Regular cardiac myocyte (primary cell): ENCODE measurements at places on chromosomes 7 and 10. TPM values are rescaled to one million over a fixed set of nuclear protein-coding genes. Genes with fewer than 3 reads are reported as not detected.

Gene CALN1
- total RNA-seq, result not detected in 2 replicates

Gene H2BK1
- not detected in 2 replicates for total RNA-seq

Gene FAM13C
- 1.3 and 3.9 TPM in 2 replicates for total RNA-seq

Gene PAX4
- total RNA-seq, result not detected in 2 replicates

Gene ELMO1
- 0.28 and 0.38 TPM in 2 replicates for total RNA-seq

Gene PLPP4
- 15.0 and 20.0 TPM in 2 replicates for total RNA-seq

Gene VSIR
- total RNA-seq, result 17.1 and 26.5 TPM in 2 replicates

Gene FFAR4
- not detected in 2 replicates for total RNA-seq

Gene TCAF2
- 6.5 and 7.1 TPM in 2 replicates for total RNA-seq

Gene AMPH
- 0.28 and 1.2 TPM in 2 replicates for total RNA-seq

Gene POM121
- total RNA-seq, result 4.2 and 4.4 TPM in 2 replicates

Gene ACSL5
- total RNA-seq, result 0.96 and 2.3 TPM in 2 replicates

Gene GJD4
- total RNA-seq, result not detected in 2 replicates

Gene MKX
- total RNA-seq, result not detected in 2 replicates

Gene AUTS2
- total RNA-seq, result 0.96 and 2.5 TPM in 2 replicates

Gene ZNF365
- 3.3 and 6.2 TPM in 2 replicates for total RNA-seq

Gene UNCX
- total RNA-seq, result not detected in 2 replicates

Gene UCN3
- not detected in 2 replicates for total RNA-seq

Gene FAM25C
- not detected in 2 replicates for total RNA-seq

Gene DPCD
- 44.5 and 50.0 TPM in 2 replicates for total RNA-seq

Gene HERPUD2
- 17.4 and 19.2 TPM in 2 replicates for total RNA-seq

Gene GHRHR
- total RNA-seq, result not detected in 2 replicates

Gene GIMAP1
- total RNA-seq, result not detected in 2 replicates

Gene NEBL
- 0.19 and 1.1 TPM in 2 replicates for total RNA-seq

Gene ANXA7
- total RNA-seq, result 102 and 124 TPM in 2 replicates

Gene TUBAL3
- total RNA-seq, result under 0.01 TPM in 1 of 2 replicates, not detected in the other

Gene LRRC17
- 70.0 and 147 TPM in 2 replicates for total RNA-seq

Gene PDGFA
- 45.4 and 90.9 TPM in 2 replicates for total RNA-seq

Gene CCDC146
- 0.77 and 2.5 TPM in 2 replicates for total RNA-seq

Gene HEPACAM2
- 0.28 TPM in 1 of 2 replicates, not detected in the other for total RNA-seq

Gene LRRC4
- 0.19 TPM in 1 of 2 replicates, not detected in the other for total RNA-seq

Gene TAS2R4
- total RNA-seq, result 0.19 and 2.0 TPM in 2 replicates

Gene COL26A1
- total RNA-seq, result under 0.01 TPM in 1 of 2 replicates, not detected in the other

Gene C10orf105
- under 0.01 TPM in 1 of 2 replicates, not detected in the other for total RNA-seq

Gene SHTN1
- total RNA-seq, result 1.2 and 2.5 TPM in 2 replicates

Gene CLCN1
- total RNA-seq, result not detected in 2 replicates

Gene PRLHR
- total RNA-seq, result not detected in 2 replicates

Gene CYP3A5
- under 0.01 TPM in 1 of 2 replicates, not detected in the other for total RNA-seq

Gene ING3
- total RNA-seq, result 11.8 and 16.7 TPM in 2 replicates

Gene C10orf53
- total RNA-seq, result not detected in 2 replicates

Gene ABCC2
- 0.19 and 0.28 TPM in 2 replicates for total RNA-seq

Gene VAX1
- not detected in 2 replicates for total RNA-seq

Gene PRKAR2B
- total RNA-seq, result 1.3 and 1.4 TPM in 2 replicates

Gene GAD2
- not detected in 2 replicates for total RNA-seq

Gene TET1
- total RNA-seq, result 1.7 and 4.2 TPM in 2 replicates

Gene RSPH10B2
- 0.85 TPM in 1 of 2 replicates, not detected in the other for total RNA-seq

Gene AGR2
- not detected in 2 replicates for total RNA-seq

Gene ATOH7
- under 0.01 and 0.28 TPM in 2 replicates for total RNA-seq

Gene PITRM1
- total RNA-seq, result 48.8 and 82.4 TPM in 2 replicates

Gene SEMA3E
- total RNA-seq, result 0.38 and 0.56 TPM in 2 replicates

Gene HABP2
- under 0.01 and 0.19 TPM in 2 replicates for total RNA-seq

Gene OPALIN
- total RNA-seq, result not detected in 2 replicates

Gene GNAT3
- 0.28 and 0.58 TPM in 2 replicates for total RNA-seq

Gene ARF5
- total RNA-seq, result 122 and 130 TPM in 2 replicates

Gene SHH
- under 0.01 and 0.28 TPM in 2 replicates for total RNA-seq
